ENCODE measurements at places on chromosomes 3 and 15. TPM values are rescaled to one million over a fixed set of nuclear protein-coding genes. Genes with fewer than 3 reads are reported as not detected.

The CLPX gene
- 34.5 TPM for total RNA-seq

The DUOXA2 gene
- total RNA-seq = not detected

The GNAI2 gene
- total RNA-seq = 400 TPM

The PLS1 gene
- 2.1 TPM for total RNA-seq

The CTXN2 gene
- not detected for total RNA-seq

The CCDC14 gene
- total RNA-seq = 63.0 TPM

The HIGD2B gene
- not detected for total RNA-seq

The RTP4 gene
- total RNA-seq = 1.4 TPM

The MYO5A gene
- total RNA-seq = 67.7 TPM

The AP3B2 gene
- 1.8 TPM for total RNA-seq

The LXN gene
- total RNA-seq = 32.6 TPM
